ENCODE measurements at places on chromosomes 12 and 14. TPM values are rescaled to one million over a fixed set of nuclear protein-coding genes. Genes with fewer than 3 reads are reported as not detected.

CARMIL3 gene
- 0.19 TPM for polyA plus RNA-seq

TC2N gene
- 1.2 TPM for polyA plus RNA-seq

ERO1A gene
- polyA plus RNA-seq = 16.1 TPM

- DNase-seq = no peak
These were observed 2.7 kb upstream of the SLCO1A2 start for GRCh38 chr12:21337453-21337852.

GRCh38 chr12:51409846-51410245 is 14.8 kb upstream of the SLC4A8 start:
- no peak for DNase-seq

DNA sequence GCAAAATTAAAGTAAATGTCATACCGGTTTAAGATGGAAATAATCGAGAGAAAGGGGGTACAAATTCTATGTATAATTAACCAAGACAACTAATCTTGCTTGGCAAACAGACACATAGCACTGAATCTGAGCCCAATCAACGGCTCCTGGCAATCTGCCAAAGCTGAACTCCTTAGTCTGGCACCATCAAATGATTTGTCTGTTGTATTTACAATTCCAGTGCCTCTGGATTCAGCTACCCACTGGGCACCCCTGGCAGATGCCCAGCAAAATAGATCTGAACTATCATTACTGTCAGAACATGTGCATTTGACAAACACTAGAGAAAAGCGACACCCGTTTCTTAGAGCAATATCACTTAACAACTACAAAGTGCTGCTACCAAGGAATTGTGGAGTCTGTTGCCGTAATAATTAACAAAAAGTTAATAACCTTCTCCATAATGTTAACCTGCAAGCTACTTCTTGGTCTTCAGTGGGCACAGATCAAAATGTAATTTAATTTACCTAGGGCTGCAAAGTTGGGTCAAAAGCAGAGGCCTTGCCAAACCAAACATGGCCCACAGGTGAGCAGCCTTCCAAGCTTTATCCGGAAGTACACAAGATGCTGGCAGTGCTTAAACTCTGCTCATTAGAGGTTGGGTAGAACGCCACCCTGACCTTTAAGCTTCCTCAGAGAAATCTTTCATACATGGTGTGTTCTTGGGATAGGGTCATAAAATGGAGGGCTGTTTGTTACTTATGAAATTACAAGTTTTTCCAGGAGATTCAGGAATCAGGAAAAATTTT is 7.6 kb downstream of the EGLN3 start:
- no peak for DNase-seq

GRCh38 chr14:98949481-98950135 is 322.4 kb downstream of the BCL11B start:
- DNase-seq = peak; percentile 44
